ENCODE measurements at places on chromosomes 11 and 22.

DNA sequence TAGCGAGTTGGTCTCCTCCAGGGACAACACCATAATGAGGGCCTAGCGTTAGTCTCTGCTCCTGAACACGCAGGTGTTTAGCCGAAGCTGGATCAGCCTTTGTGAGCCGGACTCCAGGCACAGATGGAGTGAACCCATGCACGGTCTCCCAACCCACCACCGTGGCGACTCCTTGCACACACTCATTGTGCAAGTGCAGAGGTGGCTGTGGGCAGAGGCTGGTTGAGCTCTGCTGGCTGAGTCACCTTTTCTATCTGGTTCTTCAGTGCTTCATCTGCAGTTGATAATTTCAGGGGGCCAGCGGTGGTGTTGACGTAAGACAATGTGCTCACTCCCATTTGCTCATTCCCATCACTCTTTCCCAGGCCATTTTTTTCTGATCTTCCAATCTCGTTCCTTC, 72.1 kb upstream of the SLC22A12 start:
- no peak for DNase-seq

DNA sequence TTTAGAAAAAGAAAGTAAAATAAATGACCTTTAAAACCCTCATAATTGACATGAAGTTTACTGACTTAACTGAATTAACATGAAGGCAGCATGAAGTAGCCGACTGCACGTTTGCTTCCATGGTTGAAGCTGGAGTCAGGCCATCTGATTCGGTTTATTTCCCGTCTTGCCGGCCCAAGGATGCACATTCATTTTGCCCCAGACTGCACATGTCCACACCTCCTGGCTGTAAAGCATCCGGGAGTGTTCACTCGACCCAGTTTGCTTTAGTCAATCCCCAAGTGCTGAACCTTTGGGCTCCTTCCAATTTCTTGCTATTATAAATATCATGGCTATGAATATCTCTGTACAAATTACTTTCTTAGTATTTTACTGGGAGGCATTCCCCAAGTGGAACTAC, 17.7 kb upstream of the TUB start:
- no peak for DNase-seq

DNA sequence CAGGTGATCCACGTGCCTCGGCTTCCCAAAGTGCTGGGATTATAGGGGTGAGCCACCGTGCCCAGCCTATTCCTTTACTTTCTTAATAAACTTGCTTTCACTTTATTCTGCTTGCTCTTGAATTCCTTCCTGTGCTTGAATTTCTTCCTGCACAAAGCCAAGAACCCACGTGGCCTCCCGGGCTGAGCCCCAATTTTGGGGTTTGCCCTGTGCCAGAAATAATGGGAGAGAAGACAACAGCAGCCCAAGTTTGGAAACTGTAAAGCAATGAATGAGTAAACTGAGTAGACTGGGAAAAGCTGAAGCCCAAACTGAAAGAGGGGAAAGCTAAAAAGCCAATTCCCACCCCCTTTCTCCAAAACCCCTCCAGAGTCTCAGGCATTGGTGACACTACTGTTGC, 136.4 kb downstream of the NECTIN1 start:
- DNase-seq = no peak

DNA sequence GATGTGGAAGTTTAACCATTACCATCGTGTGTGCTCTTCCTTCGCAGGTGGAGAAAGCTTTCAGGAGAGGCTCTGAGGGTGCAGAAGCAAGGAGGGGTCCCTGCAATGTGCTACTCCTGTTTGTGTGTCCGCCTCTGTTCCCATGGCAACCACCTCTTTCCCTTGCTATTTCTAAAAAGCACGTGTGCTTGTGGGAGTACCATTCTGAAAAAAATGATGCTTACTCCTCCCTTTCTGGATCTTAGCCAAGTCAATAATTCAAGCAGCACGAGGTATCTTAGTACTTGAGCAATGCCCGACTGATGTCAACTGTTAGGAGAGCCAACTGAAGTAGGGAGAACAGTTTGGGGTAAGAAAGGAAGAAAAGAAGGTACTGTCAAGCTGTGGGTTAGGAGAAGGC, 628.7 kb downstream of the NTM start:
- no peak for DNase-seq

- no peak for DNase-seq
Measured at GRCh38 chr11:43989162-43989981, 46.9 kb downstream of the C11orf96 start.

DNA sequence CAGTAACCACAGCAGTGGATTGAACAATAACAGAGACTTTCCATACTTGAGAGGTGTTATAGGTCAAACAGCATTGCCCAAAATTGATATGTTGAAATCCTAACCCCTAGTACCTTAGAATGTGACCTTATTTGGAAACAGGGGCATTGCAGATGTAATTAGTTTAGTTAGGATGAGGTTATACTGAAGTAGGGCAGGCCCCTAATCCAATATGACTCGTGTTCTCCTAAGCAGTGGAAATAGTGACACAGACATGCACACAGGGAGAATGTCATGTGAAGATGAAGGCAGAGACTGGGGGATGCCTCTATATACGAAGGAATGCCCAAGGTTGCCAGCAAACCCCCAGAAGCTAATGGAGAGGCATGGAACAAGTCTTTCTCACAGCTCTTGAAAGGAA, 270.5 kb downstream of the TENM4 start:
- DNase-seq = no peak

GRCh38 chr11:47389577-47390421, 11.5 kb upstream of the SPI1 start:
- no peak for DNase-seq

DNA sequence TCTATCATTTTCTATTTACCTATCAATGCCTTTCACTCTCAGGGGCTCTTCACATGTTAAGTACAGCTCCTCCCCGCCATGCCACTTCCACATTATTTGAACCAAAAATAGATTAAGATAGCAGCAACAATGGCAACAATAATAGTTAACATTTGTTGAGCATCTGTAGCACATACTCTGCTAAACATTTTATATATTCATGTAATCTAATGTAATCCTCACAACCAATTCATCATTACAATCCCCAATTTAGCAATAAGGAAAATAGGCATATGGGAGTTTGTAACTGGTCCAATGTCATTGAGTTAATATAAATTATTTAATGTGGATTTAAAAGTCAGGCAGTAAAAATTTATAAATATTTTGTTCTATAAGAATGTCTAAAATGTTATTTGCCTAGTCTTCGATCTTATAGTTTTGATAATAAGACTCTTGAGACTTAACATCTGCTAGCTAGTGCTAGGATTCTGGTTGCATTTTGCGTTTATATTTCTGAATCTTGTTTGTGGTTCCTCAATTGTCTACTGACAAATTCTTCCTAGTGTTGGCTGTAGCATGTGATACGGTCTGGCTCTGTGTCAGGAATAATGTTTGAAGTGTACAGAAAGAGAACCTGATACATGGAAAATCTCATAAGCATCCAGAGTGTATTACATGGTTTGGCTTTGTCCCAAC, 621.5 kb upstream of the LUZP2 start:
- DNase-seq = no peak

GRCh38 chr22:17964643-17965042, 59.7 kb downstream of the MICAL3 start:
- no peak for DNase-seq

GRCh38 chr11:107653076-107653475, 58.8 kb downstream of the SLN start:
- DNase-seq = no peak

DNA sequence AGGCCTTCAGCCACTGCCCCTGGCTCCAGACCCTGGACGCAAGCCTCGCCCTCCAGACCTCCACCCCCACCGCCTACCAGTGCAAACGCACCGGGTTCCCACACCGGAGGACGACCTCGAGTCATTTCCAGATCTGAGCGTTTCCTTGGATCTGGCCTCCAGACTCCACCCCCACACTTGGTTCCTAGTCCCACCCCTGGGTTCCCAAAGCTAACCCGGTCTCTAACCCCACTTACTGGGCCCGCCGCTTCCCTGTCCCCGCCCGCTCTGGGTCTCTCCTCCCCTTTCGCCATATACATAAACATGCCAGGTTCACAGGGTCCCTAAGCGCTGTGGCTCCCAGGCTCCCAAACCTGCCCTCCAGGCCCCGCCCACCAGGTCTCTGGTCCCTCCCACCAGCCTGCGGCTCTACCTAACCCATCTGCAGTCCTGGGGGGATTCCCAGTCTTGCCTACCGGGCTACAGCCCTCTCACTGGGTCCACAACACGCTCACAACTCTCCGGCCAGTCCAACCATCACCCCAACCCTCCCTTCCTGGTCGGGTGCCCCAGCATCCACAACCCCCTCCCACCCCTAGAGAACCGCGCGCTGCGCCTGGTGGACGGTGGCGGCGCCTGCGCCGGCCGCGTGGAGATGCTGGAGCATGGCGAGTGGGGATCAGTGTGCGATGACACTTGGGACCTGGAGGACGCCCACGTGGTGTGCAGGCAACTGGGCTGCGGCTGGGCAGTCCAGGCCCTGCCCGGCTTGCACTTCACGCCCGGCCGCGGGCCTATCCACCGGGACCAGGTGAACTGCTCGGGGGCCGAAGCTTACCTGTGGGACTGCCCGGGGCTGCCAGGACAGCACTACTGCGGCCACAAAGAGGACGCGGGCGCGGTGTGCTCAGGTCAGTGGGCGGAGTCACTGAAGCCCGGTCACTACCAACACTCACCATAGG, 36.7 kb downstream of the CD6 start:
- no peak for DNase-seq

- DNase-seq = no peak
Measured at GRCh38 chr11:124717421-124717785, 22.3 kb upstream of the NRGN start.

GRCh38 chr11:23078289-23078971, 218.2 kb upstream of the CCDC179 start:
- DNase-seq = no peak

DNA sequence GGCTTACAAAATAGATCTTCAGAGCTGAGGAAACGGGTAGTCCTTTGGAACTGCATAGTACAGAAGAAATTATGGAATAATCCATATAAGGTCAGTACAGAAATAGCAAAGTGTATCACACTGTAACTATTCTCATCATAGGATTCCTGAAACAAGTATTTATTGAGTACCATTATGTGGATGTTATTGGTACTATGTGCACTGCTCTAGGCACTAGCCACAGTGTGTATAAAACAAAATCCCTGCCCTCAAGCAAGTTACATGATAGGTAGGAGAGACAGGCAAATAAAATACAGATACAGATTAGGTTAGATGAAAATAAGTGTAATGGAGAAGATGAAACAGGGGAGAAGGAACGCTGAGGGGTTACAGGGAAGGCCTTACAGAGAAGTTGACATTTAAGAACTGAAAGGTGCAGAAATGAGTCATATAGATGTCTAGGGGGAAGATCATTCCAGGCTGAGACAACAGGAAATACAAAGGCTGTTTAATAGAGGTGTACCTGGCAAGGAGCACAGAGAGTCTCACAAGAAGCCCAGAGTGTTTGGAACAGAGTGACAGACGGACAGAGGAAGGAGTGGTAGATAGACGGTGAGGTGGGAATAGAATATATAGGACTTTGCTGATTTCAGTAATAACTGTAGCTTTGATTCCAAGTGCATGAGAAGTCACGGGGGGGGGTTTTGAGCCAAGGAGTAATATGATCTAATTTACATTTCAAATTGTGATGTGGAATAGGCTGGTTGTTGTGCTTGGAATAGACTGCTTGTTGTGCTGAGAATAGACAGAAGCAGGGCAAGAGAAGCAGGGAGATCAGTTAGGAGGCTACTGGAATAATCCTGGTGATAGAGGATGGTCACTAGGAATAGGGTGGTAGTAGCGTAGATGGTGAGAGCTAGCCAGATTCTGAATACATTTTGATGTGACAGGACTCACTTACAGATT, 13.7 kb downstream of the RNF141 start:
- no peak for DNase-seq

DNA sequence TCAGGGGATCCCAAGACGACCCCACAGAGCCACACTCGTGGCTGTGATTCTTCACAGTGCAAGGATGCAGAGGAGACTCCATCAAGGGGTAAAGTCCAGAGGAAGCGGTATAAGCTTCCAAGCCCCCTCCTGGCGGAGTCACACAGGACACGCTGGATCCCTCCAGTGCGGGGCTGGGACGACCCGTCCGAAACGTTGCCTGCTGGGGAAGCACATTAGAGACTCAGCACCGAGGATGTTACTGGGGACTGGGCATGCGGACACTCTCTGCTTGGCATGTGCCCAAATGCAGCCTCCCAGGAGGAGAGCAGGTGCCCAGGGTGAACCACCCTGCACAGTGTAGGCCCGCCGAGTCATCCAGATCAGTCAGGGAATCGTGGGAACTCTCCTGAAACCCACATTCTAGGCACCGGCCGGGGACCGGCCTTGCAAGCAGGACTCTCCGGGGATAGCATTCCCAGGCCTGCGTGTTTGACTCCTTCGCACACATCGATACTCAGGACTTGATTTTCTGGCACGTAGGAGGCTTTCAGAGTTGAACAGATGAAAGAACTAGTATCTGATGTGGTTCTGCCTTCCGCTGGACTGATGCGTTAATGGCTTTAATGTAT, 229.8 kb downstream of the TBC1D22A start:
- DNase-seq = no peak
